ENCODE measurements at places on chromosomes 5 and 9.

DNA sequence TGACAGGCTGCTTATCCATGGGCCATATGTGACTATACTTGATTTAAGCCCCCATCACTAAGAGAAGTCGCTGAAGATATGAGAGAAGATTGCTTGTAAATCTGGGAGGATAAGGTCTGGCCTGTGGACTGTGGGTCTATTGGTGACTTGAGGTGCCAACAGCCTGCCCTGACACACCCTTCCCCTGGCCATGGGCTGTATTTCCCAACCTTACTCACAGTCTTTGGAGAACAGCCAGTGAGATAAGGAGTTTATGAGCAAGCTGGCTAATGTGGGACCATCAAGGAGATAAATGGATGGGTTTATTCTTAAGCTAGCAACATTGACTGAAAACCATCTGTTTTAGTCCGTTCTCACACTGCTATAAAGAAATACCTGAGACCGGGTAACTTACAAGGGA, 231.3 kb downstream of the ZSWIM6 start:
- no peak for DNase-seq

- no peak for DNase-seq
These were observed 2.8 kb upstream of the PTPDC1 start for GRCh38 chr9:94081435-94081834.

GRCh38 chr9:137447722-137448601, 6.8 kb upstream of the ENTPD8 start:
- peak; percentile 78 for DNase-seq

DNA sequence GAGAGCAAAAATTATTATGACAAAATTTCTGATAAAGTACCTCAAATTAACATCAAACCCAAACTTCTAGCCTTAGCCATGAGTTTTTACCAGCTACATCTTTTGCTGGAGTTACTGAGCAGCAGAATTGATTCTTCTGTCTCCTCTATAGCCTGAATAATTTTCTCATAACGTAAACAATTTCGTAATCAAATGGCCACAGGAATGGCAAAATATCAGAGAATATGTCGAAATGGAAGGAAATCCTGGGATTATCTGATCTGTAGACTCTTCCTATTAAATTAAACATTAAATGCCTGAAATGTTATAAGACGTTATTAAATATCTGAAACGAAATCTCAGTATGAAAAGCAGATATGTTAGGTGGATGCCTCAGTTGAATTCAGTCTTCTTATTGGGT, 41.1 kb downstream of the LURAP1L start:
- no peak for DNase-seq

- DNase-seq = no peak
These were observed 10.8 kb downstream of the DMAC1 start for GRCh38 chr9:7788772-7789171.

DNA sequence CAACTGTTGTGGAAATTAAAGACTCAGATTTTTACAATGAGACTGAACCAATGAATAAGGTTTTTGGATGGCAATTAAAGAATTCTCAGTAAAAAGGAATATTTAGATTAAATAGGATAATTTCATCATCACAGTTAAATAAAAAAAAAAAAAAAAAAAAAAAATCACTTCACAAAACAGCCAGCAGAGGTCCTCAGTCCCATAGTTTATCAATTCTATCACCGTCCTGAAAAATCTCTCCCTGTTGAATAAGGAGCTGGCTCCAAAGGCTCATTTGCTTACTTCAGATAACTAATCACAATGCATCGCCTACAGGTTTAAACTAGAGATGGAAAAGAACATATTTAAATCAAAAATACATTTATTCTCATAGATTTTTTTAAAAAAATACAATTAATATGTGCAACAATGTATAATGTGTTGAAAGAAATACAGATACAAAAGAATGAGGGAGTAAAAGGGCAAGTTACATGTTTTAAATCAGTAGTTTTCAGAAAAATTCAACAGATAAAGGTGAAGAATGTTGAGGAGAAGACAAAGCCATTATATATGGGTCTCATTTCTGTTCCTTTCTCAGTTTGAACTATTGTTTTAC, 175.8 kb upstream of the CHD1 start:
- DNase-seq = no peak

DNA sequence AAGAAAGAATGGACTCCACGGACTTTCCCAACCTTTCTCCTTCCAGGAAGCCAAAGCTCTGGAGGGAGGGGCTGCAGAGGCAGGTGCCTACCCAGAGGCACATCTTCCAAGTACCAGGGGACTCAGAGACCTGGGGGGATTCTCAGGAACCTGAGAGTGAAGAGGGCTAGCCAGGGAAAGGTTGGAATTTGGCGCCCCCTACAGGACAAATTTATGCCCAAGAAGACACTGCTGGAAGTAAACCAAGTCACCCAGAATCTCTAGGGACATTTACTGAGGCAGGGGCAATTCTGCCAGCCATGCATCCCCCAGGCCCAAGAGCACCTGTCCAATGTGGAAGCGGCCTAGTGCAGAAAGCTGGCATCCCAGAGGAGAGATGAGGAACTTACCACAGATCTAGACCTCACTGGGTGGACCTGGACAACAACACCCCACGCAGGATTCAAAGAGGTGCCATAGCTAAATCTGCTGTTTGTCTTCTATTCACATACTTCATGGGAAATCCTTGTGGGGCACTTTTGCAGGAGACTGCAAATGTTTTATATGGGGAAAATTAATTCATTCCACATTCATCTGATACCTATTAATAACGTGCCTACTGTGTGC, 25.9 kb upstream of the IDNK start:
- DNase-seq = peak; percentile 79

DNA sequence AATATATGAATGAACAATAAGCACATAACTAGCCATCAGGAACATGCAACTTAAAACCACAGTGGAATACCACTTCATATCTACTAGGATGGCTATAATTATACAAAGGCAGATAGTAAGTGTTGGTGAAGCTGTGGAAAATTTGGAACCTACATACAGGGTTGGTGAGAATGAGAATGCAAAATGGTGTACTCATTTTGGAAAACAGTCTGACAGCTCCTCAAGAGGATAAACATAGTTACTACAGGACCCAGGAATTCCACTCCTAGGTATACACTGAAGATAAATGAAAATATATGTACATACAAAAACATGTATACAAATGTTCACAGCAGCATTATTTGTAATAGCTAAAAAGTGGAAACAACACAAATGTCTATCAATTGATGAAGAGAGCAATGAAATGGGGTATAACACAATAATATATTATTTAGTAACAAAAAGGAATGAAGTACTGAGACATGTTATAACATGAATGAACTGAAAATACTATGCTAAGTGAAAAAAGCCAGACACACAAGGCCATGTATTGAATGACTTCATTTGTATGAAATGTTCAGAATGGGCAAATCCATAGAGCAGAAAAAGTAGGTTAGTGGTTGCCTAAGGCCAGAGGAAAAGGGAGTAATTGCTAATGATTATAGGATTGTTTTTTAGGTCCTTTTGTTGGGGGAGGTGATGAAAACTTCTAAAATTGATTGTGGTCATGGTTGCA, 31.2 kb upstream of the CDK5RAP2 start:
- DNase-seq = no peak

- DNase-seq = no peak
These were observed 19.2 kb downstream of the ADCY2 start for GRCh38 chr5:7415123-7415522.

GRCh38 chr5:176819476-176819875, 9.1 kb downstream of the UNC5A start:
- no peak for DNase-seq

- DNase-seq = peak; percentile 59
These were observed 157.1 kb upstream of the COL5A1 start for GRCh38 chr9:134484479-134484878.

GRCh38 chr5:51696122-51696521, 312.9 kb downstream of the ISL1 start:
- DNase-seq = no peak

GRCh38 chr5:82295959-82296531, 17.9 kb upstream of the RPS23 start:
- DNase-seq = no peak

DNA sequence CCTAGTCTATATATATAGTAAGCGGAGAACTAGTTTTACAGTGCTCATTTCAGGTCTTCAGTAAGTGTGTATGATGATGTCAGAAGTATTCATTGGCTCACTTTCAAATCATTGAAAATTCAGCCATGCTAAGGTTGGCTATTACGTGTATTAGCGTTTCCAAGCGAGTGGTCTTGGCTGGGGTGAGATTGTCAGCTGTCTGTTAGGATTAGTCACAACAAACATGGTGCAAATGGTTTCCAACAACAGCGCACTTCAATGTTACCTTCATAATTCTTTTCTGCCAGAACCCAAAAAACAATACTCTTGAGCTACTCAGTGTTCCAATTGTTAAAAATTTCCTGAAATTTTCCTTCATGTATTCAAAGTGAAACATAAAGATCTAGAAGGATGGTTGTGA, 283.0 kb downstream of the AOPEP start:
- no peak for DNase-seq

DNA sequence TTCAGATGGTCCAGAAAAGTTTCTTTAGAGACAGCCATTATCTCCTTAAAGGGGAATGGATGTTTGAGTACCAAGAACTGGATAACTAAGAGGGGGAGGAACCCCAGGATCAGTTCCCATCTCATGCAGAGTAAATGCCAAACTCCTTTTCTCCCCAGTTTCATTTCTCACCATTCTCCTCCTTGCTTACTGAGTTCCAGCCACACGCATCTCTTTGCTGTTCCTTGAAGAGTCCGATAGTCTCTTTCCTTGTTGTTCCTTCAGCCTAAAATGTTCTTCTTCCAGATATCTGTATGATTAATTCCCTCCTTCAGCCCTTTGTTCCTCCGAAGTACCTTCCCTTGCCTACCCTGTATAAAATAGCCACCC, 30.0 kb downstream of the KDM4C start:
- DNase-seq = peak; percentile 49

DNA sequence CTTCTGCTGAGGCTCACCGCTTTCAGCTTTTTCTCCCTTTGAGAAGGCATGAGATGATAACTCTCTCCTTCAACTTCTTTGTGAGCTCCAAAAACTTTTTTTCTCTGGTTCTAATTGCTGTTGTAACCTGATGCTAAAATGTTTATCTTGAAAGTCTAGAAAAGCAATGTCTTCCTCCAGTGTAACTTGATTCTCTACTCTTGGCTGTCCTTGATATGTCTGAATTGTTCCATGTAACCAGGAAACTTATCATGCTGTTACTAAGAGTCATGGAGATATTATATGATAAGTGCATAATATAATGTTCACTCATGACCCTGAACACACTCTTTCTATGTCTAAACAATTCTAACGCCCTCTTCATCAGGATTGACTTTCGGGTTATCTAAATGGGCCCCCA, 128.0 kb upstream of the ABCA1 start:
- DNase-seq = peak; percentile 45

GRCh38 chr5:33608344-33609041, 167.7 kb downstream of the TARS1 start:
- DNase-seq = no peak

GRCh38 chr5:1374679-1375055, 29.8 kb upstream of the CLPTM1L start:
- peak; percentile 68 for DNase-seq

- peak; percentile 5 for DNase-seq
These were observed 1143.8 kb downstream of the MAT2B start for GRCh38 chr5:164649266-164649665.

- peak; percentile 72 for DNase-seq
These were observed 34.3 kb upstream of the MACIR start for GRCh38 chr5:103224118-103224893.

DNA sequence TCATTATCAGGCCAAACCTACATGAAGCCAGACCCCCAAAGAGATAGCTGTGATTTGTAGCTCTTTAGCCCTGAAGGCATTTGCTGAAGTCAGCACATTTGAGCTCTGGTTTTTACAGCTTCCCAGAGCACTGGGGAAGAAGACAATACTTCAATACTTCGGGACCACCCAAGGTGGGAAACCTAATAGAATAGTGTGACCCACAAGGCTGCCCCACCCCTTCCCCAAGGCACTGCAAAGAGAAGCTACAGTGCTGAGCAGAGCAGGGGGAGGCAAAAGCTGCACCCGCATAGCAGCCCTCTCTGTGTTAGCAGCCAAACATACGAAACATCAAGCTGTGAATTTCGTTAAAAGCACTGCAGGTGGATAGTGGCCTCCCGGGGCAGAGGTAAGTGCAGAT, 87.3 kb downstream of the HSD17B3 start:
- DNase-seq = no peak

DNA sequence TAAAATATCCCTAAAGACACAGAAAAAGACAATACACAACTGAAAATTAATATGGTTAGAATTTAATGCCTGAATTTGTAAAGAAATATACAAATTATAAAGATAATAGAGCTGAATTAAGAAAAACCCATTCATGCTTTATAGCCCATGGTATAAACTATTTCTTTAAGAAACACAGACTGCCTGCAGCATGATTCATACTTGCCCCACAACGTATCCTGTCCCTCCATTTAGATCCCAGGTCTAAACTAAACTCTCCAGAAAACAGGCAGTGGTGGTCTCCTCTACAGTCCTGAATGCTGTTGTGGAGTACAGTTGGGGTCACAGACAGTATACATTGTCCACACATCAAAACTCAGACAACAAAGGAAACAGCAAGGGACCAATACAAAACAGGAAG, 24.8 kb downstream of the IL6ST start:
- no peak for DNase-seq

DNA sequence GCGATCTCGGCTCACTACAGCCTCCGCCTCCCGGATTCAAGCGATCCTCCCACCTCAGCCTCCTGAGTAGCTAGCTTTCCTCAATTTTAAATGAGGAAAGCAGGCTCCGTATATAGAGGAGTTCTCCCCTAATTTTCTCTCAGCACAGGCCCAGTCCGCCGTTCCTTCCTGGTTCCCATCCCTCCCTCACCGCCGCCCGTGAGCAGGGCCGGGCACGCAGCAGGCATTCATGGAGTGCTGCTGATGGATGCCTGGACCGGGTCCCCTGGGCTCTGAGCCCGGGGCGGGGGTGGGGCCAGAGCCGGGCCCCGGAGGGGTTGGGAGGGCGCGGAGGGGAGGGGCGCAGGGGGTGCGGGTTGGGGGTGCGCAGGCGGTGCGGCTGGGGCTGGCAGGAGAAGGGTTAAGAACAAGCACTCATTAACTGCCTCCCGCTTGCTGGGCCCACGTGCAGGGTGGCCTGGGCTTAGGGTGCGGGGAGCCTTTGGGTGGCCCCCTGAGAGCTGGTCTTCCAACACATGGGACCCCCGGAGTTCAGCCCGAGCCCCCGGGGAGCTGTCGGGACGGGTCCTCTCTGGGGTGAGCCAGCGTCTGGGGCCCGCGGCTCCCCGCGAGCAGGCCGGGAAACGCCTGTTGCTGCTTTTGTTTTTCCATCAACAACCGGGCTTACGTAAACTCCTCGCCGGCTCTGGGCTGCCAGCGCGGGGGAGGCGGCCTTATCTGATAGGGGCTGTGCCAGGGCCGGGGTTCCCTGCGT, 33.7 kb downstream of the LHX2 start:
- DNase-seq = peak; percentile 90

DNA sequence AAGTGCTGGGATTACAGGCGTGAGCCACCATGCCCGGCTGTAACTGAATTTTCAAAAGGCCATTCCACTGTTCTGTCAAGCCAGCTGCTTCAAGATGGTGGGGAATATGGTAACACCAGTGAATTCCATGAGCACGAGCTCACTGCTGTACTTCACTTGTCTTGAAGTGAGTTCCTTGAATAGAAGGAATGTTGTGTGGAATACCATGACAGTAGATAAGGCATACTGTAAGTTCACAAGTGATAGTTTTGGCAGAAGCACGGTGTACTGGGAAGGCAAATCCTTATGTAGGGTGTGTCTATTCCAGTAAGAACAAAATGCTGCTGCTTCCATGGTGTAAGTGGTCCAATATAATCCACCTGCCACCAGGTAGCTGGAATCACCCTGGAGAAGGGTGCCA, 6.6 kb upstream of the PRXL2C start:
- DNase-seq = peak; percentile 26

GRCh38 chr5:83741571-83741970, 20.9 kb upstream of the HAPLN1 start:
- no peak for DNase-seq

Data from osteoblast (primary cell).